ENCODE measurements at places on chromosomes 3 and 15. TPM values are rescaled to one million over a fixed set of nuclear protein-coding genes. Genes with fewer than 3 reads are reported as not detected.

ATP13A5 gene
- not detected for total RNA-seq

FHIT gene
- 40.6 TPM for total RNA-seq

MRAS gene
- total RNA-seq, result not detected

AP3B2 gene
- not detected for total RNA-seq

AADACL2 gene
- not detected for total RNA-seq

ZNF662 gene
- total RNA-seq, result 0.93 TPM

ITGA11 gene
- total RNA-seq, result 0.64 TPM

TMF1 gene
- total RNA-seq, result 40.6 TPM

ITIH4 gene
- 9.7 TPM for total RNA-seq

SH3GL3 gene
- total RNA-seq, result not detected

CD200R1 gene
- 12.3 TPM for total RNA-seq

Data from T-helper 2 cell treated with Interferon-gamma antibody and Interleukin-4, amounts not matched to agents 100 ng/mL and 5 ng/mL, for 36 hours (primary cell).